NCI-H526 treated with DMSO at 0.1 percent for 48 hours (cell line): ENCODE measurements at places on chromosomes 11 and 22.

- no peak for DNase-seq
Observed at GRCh38 chr22:17486313-17486712, 77.0 kb upstream of the SLC25A18 start.

DNA sequence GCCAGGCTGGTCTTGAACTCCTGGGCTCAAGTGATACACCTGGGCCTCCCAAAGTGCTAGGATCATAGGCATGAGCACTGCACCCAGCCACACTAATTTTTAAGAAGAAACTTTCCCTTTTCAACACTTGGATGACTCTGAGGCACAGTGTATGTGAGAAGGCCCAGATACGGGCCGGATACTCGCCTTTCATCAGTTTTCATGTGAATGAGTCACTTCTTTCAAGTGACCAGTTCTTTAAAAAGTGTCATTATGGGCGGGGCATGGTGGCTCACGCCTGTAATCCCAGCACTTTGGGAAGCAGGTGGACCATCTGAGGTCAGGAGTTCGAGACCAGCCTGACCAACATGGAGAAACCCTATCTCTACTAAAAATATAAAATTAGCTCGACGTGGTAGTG, 120.8 kb downstream of the CTTN start:
- DNase-seq: no peak

DNA sequence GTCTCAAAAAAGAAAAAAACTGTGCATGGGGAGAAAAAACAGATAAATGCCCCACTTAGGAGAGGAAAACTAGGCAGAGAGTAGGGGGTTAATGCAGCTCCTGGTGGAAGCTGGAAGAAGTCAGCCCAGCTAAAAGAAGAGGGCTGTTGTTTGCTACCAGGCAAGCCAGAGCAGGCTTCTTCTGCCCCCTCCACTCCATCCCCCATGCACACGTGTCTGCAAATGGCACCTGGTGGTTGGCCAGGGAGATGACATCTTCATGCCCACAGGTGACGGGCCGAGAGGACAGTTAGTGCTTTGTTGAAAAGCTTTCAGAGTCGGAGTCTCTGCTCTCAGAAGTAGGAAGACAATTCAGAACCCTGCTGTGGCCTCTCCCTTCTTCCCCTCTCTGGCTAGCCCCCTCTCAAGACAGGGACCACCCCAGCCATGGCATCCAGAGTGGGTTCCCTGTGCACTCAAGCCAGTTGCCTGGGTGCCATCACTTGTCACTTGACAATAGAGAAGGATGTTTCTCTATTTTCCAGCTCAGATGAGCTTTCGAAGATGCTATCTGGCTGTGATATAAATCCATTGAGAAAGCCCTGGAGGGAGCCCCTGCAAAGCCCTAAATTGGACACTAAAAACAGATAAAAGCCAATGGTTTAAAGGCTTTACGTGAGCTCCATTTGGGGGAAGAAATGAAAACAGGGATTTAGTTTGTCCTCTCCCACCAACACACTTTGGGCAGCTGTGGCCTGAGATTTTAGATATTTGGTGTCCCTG, 142.0 kb downstream of the TRIM29 start:
- peak; percentile 66 for DNase-seq

DNA sequence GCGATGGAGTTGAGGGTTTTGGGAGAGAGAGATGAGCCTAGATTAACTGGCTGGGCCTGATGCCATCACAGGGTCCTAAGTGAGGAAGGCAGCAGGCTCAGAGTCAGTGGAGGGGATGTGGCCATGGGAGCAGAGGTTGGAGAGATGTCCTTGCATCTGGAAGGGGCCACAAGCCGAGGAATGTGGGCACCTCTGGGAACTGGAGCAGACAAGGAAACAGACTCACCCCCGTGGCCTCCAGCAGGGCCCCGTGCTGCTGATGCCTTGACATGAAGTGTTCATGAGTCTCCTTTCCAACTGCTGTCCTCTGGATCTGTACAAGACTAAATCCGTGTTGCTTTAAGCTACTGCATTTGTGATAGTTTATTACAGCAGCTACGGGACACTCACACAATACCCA, 49.2 kb downstream of the SHISAL1 start:
- no peak for DNase-seq

DNA sequence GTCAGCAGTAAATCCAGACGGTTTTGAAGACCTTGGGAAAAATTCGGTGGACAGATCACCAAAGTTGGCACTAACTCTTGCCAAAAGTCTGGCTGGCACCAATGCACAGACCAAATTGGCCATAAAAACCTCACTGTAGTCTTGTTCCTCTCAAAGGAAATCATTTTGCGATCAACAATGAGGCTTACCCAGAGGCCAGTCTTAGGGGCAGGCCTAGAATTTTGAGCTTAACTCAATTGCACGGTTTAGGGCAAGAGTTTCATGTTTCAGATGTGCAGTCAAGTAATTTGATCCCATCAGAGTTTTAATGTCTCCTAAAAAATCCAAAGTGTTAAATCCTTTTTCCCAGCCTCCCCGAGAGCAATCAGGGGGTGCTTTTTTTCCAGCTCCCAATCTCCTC, 19.0 kb downstream of the MPPED2 start:
- no peak for DNase-seq

GRCh38 chr11:18769802-18770456, 21.7 kb downstream of the PTPN5 start:
- no peak for DNase-seq

GRCh38 chr22:48794906-48795305, 1032.8 kb downstream of the BRD1 start:
- no peak for DNase-seq

DNA sequence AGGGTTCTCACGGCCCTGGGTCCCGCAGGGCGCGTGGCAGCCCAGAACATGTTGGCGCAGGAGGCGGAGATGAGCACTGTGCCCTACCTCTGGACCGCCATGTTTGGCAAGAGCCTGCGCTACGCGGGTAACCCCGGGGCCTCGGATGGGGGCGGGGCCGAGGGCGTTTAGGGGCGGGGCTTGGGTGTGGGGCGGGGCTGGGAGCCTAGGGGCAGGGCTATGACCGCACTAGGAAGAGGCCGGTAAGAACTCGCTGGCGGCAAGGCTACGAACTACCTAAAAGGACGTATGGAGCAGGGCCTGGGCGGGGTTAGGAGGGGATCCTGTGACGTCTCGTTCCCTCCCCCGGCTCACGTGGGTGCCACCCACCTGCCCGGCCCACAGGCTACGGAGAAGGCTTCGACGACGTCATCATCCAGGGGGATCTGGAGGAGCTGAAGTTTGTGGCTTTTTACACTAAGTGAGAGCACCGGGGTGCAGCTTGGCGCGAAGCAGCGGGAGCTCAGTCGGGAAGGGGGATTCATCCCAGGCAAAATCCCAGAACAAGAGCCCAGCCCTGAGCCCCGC, 2.8 kb upstream of the LZTR1 start:
- no peak for DNase-seq

- DNase-seq: no peak
Observed at GRCh38 chr11:129458278-129458677, 82.6 kb downstream of the BARX2 start.

DNA sequence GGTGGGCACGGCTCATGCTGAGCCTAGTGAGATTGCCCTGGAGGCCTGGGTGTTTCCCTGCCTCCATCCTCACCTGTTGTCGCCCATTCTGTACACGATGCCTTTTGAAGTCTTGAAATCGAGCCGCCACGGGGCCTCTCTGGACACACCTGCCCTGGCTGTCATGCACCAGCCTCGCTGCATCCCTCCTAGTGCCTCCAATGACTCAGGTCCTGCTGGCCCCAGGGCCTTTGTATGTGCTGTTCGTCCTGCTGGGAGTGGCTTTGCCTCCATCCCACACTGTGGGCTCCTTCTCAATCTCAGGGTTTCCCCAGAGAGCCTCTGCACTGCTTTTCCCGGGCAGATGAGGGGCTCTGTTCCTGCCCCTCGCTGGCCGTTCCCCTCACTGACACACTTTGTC, 8.9 kb upstream of the MYEOV start:
- no peak for DNase-seq

DNA sequence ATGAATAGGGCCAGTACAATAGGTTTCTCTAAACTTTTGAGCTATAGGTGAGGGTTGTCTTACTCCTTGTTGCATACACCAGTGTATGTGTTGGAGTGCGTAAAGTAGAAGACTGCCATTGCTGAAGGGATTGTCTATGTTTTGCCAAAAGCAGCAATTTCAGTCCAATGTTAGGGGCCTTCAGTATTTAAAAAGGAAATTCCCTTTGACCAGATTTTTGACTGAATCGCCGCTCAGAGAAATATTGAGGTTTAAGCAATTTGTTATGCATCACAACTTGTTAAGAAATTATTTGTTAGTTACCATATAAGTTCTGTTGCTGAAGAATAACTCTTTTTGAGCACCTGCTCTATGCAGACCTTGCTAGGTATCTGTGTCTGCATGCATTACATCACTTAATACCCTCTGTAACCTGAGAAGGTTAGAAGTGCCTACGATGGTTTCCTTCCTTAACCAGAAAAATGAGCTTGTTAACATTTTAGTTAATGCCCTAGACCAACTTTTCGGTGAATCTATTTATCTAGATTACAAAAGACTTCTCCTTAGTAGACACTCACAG, 33.9 kb downstream of the MMP20 start:
- DNase-seq: no peak

DNA sequence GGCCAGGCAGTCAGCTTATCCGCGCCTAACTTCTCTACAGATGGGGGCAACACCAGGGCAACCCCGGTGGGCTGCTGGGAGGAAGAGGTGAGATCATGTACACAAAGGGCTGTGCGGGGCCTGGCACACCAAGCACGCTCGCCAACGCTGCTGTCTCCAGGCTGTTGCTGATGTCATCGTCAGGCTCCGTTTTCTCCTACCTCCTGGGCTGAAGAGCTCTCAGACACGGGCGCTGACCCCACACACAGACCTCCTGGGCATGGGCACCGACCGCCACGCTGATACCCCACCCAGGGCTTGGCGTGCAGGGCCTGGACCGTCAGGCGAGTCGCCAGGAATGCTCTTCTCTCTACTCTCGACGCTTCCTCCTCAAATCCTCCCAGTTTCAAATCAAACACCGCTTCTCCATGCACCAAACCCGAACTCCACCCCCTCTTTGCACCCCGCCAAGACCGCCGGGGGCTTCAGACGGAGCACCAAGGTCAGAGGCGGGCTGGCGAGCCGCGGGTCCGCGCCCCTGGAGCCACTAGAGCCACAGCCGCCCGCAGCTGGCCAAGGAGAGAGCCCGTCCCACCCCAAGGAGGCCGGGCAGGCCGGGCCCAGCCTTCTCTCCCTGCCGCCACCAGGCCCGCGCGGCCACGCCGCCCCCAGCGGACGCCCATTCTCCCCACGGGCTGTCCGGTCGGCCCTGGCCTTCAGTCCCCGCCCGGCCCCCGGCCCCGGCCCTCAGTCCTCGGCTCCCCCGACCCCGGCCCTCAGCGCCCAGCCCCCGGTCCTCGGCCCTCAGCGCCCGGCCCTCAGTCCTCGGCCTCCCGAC, 772 bp downstream of the SBF1 start:
- no peak for DNase-seq

- DNase-seq: peak; percentile 20
Observed at GRCh38 chr11:44632466-44633123, 67.1 kb downstream of the CD82 start.

- no peak for DNase-seq
Observed at GRCh38 chr11:81979448-81979847, 754.2 kb downstream of the FAM181B start.

DNA sequence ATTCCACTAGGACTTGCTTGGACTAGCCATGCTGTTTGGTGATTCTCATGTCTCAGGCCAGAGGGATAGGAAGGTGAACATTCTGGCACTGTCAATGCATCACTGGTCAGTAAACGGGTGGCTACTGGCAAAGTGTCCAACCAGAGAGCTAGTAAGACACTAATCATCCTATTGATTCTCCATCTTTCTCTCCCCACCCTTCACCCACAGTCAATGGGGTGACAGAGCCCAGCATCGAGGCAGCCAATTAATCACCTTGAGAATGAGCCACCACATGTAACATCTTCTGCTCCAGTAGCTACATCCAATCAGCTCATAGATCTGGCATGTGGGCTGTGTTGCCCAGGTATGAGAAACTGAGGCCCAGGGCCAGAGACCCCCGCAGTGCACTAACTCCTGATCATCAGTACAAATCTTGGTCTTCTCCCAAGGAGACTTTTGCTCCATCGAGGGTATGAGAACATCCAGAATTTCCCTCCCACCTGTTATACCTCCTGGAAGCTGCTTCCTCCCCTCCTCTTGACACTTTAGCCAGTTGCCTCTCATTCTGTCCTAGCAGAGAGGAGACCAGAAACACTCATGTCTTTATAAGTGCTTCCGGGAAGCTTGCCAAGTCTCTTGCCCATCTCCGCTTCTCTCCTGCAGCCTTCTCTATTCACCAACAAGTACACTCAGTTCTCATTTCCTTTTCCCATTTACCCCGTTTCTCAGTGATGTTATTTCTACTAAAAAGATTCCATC, 17.0 kb downstream of the HTR3A start:
- DNase-seq: no peak

DNA sequence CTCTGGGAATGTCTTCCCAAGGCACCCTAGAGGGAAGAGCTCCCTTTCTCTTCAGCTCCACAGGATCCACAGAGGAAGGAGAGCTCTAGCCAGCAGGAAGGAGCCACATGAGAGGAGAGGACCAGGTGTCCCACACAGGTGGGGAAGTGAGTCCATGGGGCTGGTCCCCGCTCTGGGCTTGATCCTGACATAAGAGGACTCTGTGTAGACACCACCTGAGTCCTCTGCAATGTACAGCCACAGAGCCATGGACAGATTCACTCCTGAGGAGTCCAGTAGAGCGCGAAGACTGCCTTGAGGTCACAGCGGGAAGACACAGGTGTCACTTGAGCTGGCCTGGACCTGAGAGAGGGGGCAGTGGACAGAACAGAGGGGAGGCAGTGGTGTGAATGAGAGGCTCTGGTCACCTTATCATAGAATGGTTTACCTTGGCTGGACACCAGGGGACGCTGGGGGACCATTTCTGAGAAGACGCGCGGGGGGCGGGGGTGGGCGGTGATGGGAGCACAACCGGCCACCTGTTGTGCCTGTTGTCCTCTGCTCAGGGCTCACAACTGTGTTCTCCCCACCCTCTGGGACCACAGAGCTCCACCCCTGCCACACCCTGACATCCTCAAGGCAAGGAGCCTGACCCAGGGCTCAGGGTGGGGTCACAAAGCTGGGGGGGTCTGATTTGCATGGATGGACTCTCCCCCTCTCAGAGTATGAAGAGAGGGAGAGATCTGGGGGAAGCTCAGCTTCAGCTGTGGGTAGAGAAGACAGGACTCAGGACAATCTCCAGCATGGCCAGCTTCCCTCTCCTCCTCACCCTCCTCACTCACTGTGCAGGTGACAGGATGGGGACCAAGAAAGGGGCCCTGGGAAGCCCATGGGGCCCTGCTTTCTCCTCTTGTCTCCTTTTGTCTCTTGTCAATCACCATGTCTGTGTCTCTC, 128.2 kb downstream of the ZNF280B start:
- DNase-seq: peak; percentile 1
